ENCODE measurements at places on chromosomes 6 and 20.
A peak's percentile ranks its signal among the peaks of the same experiment; 100 is the strongest.

DNA sequence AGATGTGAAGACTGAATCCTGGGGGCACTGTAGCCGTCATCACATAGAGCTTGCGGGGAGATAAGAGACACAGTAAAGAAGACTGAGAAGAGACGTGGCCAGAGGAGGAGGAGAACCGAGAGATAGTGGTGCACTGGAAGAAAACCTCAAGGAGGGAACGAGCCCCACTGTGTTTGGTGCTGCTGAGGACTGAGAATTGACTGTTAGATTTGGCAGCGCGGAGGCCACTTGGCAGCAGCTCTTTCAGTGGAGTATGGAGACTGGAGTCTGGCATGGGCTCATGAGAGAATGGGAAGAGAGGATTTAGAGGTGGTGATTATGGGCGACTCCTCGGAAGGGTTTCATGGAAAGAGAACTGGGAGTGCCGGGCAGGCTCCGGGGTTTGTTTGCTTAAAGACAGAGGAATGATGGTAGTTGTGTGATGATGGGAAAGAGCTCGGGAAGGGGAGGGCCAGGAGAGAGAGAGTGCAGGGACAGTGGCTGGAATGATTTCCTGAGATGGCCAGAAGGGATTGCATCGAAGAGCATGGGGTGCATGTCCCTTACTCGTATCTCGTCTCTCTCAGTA lies 18.0 kb downstream of the CDYL start:
- DNase-seq, result no peak

DNA sequence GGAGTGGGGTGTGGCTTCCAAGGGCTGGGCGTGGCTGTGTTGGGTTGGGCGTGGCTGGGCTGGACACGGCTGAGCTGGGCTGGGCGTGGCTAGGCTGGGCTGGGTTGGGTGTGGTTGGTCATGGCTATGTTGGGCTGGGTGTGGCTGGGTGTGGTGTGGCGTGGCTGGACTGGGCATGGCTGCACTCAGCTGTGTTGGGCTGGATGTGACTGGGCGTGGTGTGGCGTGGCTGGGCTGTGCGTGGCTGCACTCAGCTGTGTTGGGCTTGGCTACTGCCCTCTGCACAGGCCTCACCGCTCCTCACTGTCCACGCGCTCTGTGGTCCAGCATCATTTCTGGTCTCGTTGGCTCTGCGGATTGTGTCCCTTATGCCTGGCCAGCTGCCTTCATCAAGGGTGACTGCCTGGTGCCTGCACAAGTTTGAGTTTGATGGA lies 43.5 kb upstream of the SLCO4A1 start:
- DNase-seq, result no peak

- no peak for DNase-seq
Observed at GRCh38 chr6:10303608-10304506, 111.0 kb downstream of the TFAP2A start.

- DNase-seq, result no peak
Observed at GRCh38 chr20:46789339-46790028, 80.0 kb downstream of the SLC2A10 start.

- DNase-seq, result no peak
Observed at GRCh38 chr6:429515-430121, 38.1 kb downstream of the IRF4 start.

DNA sequence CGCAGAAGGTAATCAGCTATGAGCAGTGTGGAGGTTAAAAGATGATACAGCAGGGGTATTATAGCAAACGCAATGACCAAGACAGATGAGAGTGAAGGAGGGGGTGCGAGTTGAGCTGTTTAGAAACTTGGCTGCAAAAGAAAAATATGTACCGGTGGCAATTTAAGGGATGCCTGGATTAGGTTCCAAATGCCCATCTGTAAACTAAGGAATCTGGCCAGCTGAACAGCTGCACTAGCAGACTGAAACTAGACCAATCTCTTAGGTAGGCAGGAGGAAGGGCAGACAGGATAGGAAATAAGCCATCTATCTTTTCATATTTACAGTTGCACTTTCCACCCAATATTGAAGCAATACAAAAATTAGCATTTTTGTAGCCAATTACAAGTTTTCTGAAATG lies 407.6 kb downstream of the HTR1B start:
- DNase-seq, result no peak

- no peak for DNase-seq
Observed at GRCh38 chr6:8435845-8436168, 462 bp upstream of the SLC35B3 start.

DNA sequence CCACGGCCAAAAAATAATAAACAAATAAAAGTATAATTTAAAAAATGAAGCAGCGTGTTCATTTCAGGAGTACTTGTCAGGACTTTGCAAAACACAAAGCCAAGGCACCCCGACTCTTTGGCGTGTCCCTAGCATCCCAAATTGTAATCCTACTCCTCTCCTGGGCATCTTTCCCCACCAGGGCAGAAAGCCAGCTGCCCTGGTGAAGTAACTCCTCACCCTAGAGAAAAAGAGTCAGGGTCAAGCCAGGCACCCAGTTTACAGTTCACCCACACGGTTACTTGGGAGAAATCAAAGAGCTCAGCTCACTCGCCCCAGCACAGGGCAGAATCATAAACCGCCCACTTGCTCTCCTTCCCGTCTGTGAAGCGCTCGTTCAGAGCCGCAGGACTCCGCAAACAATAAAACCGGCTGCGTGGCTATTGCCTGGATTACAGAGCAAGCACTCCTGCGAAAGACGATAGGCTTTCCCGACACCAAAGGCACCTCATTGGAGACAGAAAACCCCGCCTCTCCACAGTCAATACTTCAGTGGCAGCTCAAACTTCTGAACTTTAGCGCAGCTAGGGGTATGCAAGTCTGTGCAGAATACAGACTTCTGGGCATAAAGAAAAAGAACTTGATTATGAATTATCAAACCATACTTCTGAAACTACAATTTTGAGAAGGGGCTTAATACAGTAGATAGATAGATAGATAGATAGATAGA lies 73.0 kb upstream of the NHSL1 start:
- DNase-seq, result peak; percentile 70

DNA sequence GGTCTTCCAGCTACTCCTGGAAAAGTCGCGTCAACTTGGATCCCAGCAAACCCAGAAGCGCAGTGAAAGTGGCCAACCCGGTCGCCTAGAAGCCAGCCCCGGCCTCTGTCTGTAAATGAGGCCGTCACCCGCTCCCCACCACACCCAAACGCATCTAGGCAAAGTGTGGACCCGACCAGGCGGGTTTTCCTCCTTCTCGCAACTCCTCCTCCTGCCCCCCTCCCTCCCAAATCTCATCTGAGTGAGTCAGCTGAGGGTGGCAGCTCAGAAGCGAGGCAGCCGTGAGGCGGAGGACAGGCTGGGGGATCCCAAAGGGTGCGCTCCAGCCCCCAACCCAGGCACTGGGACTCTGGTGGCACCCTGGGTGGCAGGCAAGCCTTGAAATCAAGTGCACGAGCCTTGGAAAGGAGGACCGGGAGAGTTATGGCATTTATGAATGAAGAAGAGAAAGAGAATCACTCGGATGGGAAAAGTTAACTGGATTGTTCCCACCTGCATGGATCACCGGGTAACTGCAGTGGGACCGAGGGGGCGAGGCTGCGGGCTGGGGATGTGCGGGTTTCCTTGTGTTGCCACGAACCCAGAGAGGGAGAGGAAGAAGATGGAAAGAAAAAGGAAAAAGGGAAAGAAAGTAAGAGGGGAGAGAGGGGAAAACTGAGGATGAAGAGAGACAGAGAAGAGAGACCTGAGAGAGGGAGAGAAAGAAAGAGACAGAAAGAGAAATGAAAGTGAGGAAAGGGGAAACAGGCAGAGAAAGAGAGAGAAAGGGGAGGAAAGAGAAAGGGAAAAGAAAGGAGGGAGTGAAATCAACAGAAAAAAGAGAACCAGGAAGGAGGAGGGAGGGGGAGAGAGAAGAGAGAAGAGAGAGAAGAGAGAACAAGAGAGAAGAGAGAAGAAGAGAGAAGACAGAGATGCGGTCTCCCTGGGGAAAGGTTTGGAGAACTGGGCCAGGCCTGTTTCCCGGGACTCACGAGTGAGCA lies at the start of gene APCDD1L:
Gene APCDD1L (minus strand): TSS at position 167 of the 980 bp plus-strand sequence. CDS start 692 bp downstream, outside the sequence.
- DNase-seq, result peak; percentile 48

GRCh38 chr20:58713801-58714339 lies 21.3 kb downstream of the NPEPL1 start:
- DNase-seq, result no peak

GRCh38 chr20:40197691-40198090 lies 491.3 kb downstream of the MAFB start:
- no peak for DNase-seq

DNA sequence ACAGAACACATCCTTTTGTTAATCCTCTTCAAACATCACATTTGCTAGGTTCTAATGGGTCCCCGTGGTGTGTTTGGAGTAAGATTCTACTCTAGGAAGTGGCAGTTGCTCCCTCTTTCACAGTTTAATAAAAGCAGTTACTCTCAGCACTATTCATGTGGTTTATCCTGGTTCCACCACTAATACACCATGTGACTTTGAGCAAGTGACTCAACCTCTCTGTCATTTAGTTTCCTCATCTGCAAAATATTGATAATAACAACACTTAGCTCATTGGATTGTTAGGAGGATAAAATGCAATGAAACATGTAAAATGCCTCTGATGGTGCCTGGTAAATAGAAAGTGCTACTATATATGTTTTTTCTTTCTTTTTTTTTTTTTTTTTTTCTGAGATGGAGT lies 488.0 kb upstream of the NOX3 start:
- DNase-seq, result no peak

- no peak for DNase-seq
Observed at GRCh38 chr6:121201105-121201504, 133.2 kb downstream of the TBC1D32 start.

DNA sequence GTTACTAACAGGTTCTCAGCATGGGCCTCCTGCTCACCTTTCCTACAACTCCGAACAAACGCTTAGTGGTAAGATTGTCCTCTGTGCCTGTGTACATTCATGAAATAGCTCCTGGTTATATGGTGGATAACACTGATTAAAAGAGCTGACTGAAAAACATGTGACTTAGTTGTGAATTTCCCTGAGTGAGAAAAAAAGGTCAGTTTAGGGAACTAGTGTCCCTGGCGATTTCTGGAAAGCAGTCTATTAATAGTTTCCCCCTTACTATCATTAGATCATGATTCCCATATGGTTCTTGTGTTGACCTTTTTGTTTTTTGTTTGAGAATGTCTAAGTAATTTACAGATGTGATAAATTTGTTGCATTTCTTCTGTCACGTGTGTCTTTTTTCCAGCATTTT lies 15.6 kb downstream of the SNRPC start:
- no peak for DNase-seq

GRCh38 chr6:168972128-168972527 lies 281.5 kb downstream of the THBS2 start:
- no peak for DNase-seq

DNA sequence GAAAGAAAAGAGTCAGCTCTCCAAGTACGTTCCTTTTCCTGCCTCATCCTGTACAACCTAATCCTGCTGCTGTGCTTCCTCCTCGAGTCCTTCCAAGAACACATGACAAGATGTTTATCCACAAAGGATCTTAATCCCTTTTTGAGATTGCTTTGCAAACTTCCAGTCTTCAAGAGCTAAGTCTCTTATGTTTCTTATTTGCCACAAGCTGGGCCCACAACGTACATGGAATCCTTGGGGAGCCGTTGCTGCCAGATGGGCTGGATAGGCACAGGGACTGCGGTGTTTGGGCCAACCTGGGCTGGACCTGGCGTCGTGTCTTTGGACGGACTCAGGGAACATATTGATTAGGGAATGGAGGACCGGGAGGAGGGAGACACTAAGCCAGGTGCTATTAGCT lies 79.7 kb upstream of the AFDN start:
- no peak for DNase-seq

GRCh38 chr6:85798931-85799652 lies 156.4 kb upstream of the SYNCRIP start:
- DNase-seq, result no peak

GRCh38 chr6:141421378-141421777 lies 711.3 kb upstream of the GJE1 start:
- DNase-seq, result no peak

GRCh38 chr20:24109537-24109936 lies 121.0 kb upstream of the GGTLC1 start:
- no peak for DNase-seq

DNA sequence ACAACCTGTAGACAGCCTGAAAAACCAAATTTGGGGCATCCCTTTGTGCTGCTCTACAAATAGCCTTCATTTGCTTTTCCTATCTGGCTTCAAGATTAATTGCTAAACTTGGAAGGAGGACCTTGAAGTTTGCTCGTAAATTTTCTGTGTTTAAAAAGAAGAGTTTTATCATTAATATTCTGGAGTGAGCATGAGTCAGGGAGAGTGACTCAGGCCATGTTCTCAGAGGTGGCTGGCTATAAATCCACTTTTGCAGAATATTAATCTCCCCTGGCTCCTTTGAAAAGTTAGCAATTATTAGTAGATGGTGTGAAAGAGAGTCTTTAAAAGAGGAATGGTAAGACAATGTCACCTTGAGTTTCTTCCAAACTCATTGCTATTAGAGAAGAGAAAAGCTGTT lies 91.0 kb downstream of the ANKEF1 start:
- no peak for DNase-seq

GRCh38 chr20:7775072-7775471 lies 165.2 kb downstream of the HAO1 start:
- no peak for DNase-seq

- no peak for DNase-seq
Observed at GRCh38 chr6:111759836-111760785, 113.1 kb downstream of the FYN start.

GRCh38 chr6:76435174-76435573 lies 362.7 kb upstream of the IMPG1 start:
- no peak for DNase-seq

DNA sequence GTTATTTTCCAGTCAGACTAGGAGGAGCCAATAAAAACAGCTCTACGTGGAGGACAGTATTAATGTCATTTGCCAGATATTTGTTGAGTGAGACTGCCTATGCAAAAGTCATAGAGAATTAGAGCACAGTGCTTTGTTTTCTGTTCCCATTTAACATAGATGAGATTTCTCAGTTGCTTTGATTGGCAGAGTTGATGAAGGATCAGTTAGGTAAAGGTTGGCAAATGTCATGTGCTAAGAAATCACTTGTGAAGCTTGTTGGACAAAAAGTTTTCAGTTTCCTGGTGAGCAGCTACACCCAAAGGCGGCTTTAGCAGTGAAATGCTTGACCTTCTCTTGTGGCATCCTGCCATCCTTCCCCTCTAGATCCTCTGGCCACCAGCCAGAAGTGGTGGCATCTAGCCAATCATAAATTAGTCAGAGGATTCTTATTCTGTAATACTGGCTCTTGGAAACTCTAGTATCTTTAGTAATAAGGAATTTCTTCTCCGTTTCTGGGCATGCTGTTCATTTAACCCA lies 37.0 kb downstream of the BCKDHB start:
- no peak for DNase-seq

- DNase-seq, result no peak
Observed at GRCh38 chr6:151679081-151679480, 128.4 kb upstream of the ESR1 start.

DNA sequence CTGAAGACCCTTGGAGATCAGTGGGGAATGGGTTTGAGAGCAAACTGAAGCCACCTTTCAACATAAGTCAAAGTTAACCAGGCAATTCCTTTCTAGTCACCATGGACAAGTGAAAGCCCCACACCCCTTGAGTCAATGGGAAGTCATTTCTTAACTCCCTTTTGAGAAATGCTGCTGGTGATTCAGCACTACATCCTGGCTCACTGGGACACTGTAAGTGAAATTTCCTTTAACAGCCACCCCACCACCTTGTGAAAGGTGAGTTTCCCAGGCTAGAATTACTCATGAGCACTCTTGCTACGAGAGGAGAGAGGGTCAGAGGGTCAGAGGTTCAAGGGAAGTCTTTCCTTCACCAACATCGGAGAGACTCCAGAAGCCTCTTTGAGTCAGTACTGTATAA lies 93.3 kb upstream of the MARCKS start:
- DNase-seq, result no peak

Measured in right kidney (tissue), 9 donors.